ENCODE measurements at places on chromosomes 2 and 18.

DNA sequence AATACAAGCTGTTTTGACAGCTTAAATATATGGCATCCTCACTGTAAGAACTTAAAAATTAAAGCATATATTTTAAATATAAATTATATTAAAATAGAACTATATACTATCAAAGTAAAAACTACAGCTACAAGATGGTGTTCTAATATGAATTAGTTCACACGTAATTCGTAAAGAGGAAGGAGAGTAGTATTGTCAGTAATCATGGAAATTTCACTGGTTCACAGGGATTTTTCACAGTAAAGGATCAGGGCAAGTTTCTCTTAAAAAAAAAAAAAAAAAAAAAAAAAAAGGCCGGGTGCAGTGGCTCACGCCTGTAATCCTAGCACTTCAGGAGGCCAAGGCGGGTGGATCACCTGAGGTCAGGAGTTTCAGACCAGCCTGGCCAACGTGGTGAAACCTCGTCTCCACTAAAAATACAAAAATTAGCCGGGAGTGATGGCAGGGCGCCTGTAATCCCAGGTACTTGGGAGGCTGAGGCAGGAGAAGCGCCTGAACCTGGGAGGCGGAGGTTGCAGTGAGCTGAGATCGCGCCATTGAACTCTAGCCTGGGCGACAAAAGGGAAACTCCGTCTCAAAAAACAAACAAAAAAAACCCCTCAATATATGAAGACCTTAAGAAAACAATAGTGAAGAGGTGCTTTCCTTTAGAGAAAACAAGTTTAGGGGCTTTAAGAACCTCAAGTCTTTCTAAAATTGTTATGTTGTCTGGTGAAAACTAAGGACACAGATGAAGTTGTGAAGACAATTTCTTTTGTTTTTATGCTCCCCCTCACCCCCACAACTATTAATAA, 32.5 kb downstream of the PNO1 start:
- no peak for DNase-seq

DNA sequence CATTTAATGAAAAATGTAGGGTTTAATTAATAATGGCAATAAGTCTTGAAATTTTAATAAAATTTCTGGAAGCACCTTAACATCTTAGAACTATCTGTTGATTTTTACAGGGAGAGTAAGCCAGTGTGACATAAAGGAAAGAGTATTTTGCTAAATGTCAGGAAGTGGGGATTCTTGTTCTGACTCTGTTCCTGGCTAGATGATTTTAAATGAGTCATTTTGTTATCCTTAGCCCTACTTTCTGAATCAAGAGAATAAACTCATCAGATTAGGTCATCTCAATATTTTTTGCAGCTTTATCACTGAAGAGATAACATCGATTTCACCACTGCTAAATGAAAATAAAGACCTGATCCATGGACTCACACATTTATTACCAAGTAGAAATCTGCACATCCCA, 377.5 kb upstream of the CYRIA start:
- no peak for DNase-seq

- no peak for DNase-seq
Observed at GRCh38 chr18:26654616-26655524, 106.5 kb upstream of the KCTD1 start.

DNA sequence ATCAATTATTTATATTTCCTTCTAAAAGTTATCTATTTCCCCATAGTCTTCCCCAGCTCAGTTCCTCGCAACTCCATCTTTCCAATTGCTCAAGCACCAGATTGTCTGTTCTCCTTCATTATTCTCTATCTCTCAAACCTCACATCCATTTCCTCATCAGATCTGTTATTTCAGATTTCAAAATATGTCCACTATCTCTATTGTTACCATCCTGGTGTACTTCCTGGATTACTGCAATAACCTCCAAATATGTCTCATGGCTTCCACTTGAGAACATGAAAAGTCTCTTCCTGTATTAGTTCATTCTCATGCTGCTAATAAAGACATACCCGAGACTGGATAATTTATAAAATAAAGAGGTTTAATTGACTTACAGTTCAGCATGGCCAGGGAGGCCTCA, 641.7 kb upstream of the ZEB2 start:
- no peak for DNase-seq

- no peak for DNase-seq
Observed at GRCh38 chr2:943821-944220, 6.8 kb upstream of the SNTG2 start.

Measured in DMS 273 treated with DMSO at 0.1 percent for 48 hours (cell line).